Uterus (tissue), 4 donors: ENCODE measurements at places on chromosomes 2 and 18. TPM values are rescaled to one million over a fixed set of nuclear protein-coding genes. Genes with fewer than 3 reads are reported as not detected.

- no peaks in the 10 kb centered on the region for H3K36me3 ChIP-seq
- no peaks in the 10 kb centered on the region for H3K4me1 ChIP-seq
- no peak overlapping the region for H3K4me3 ChIP-seq
- H3K27me3 ChIP-seq, result no peaks in the 10 kb centered on the region
- H3K27ac ChIP-seq, result peak overlapping the region; percentile 79
Observed at GRCh38 chr2:237291138-237291792, 122.7 kb downstream of the COL6A3 start.

GRCh38 chr2:98547092-98547790 is 61.1 kb downstream of the COA5 start:
- no peaks in the 10 kb centered on the region for H3K36me3 ChIP-seq
- no peak for DNase-seq
- H3K4me3 ChIP-seq, result no peak overlapping the region
- no peaks in the 10 kb centered on the region for H3K27me3 ChIP-seq

DNA sequence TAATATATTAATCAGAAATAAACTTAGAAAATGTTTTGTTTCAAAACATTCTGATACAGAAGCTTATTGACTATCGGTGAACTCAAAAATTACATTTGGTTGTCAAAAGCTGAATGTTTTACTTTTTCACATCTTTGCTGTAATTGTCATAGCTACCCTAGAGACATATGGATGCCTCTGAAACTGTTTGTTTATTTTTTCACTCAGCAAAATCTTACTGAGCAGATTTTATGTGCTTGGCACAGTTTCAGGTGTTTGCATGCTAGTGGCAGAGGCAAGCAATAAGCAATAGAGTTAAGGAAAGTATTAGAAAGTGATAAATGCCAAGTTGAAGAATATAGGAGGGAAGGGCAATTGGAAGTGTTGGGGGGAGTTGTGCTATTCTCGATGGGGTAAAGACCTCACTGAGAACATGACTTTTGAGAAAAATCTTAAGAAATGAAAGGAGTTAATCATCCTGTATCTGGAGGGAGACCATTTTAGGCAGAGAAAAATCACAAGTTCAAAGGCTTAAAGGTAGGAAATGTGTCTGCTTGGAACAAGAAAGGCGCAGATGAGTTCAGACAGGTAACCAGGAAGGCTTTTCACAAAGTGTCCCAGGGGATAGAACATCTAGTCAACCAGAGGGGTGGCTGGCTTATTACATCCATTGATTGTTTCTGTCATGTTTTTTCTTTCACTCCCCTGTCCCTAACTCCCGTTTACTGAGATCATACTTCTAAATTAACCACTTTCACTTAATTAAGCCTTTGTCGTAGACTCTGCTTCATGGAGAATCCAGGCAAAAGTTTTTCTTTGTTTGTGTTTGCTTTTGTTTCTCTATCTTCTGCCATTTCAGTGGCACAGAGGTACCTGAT is 27.2 kb upstream of the COBLL1 start:
- no peak overlapping the region for H3K4me3 ChIP-seq
- DNase-seq, result no peak
- no peaks in the 10 kb centered on the region for H3K36me3 ChIP-seq
- no peaks in the 10 kb centered on the region for H3K27me3 ChIP-seq
- H3K4me1 ChIP-seq, result no peaks in the 10 kb centered on the region

DNA sequence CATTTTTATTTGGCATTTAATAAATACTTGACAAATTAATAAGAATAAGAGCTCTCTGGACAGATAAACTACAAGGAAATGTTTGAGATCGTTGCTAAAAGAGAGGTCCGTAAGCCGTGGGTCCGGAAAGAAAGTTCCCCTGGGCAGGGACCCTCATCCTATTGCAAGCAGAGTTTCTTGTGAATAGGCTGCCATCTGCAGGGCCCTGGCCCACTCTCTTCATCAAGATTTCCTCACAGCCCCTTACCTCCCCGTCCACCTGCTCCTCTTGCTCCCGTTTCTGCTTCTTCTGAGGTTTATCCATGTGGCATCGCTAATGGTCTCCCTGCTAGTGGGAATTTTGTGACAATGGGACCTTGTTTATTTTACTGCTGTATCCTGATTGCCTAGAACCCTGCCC is 30.1 kb upstream of the MC5R start:
- no peaks in the 10 kb centered on the region for H3K4me1 ChIP-seq
- H3K36me3 ChIP-seq, result no peaks in the 10 kb centered on the region

- H3K27ac ChIP-seq, result no peak overlapping the region
- H3K4me3 ChIP-seq, result no peak overlapping the region
- no peaks in the 10 kb centered on the region for H3K27me3 ChIP-seq
- no peaks in the 10 kb centered on the region for H3K36me3 ChIP-seq
Observed at GRCh38 chr2:155690785-155691184, 641.7 kb downstream of the NR4A2 start.

DNA sequence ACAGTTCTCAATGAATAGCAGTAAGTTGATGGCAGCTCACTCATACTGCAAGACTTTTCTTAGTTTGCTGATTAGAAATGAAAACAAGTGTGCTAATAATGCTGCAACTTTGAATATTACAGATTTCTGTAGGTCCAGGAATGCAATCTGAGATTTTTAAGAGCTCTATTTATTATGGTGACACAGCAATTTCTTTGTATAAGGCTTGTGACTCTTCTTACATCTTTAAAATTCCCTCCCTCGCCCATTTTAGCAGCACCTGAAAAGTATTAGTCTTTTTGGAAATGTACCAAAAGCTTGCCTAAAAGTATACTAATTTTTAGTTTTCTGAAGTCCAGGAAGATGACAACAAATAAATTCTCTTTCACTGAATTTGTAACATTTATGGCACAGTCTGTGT is 4.4 kb upstream of the HTR2B start:
- H3K27me3 ChIP-seq, result no peaks in the 10 kb centered on the region
- H3K27ac ChIP-seq, result peak overlapping the region; percentile 53
- no peaks in the 10 kb centered on the region for H3K36me3 ChIP-seq
- no peaks in the 10 kb centered on the region for H3K4me1 ChIP-seq

GRCh38 chr2:95390272-95390880 is 12.1 kb upstream of the FAHD2A start:
- H3K4me1 ChIP-seq, result no peaks in the 10 kb centered on the region
- no peaks in the 10 kb centered on the region for H3K36me3 ChIP-seq
- no peaks in the 10 kb centered on the region for H3K27me3 ChIP-seq
- H3K4me3 ChIP-seq, result no peak overlapping the region

GRCh38 chr2:175837046-175837445 is 165.0 kb downstream of the LNPK start:
- H3K36me3 ChIP-seq, result no peaks in the 10 kb centered on the region
- peak; percentile 15 for DNase-seq
- no peaks in the 10 kb centered on the region for H3K27me3 ChIP-seq

- H3K4me1 ChIP-seq, result no peaks in the 10 kb centered on the region
- no peak for DNase-seq
- no peaks in the 10 kb centered on the region for H3K27me3 ChIP-seq
- H3K27ac ChIP-seq, result no peak overlapping the region
- no peaks in the 10 kb centered on the region for H3K36me3 ChIP-seq
- no peak overlapping the region for H3K4me3 ChIP-seq
Observed at GRCh38 chr18:10408131-10408530, 46.3 kb upstream of the APCDD1 start.

DNA sequence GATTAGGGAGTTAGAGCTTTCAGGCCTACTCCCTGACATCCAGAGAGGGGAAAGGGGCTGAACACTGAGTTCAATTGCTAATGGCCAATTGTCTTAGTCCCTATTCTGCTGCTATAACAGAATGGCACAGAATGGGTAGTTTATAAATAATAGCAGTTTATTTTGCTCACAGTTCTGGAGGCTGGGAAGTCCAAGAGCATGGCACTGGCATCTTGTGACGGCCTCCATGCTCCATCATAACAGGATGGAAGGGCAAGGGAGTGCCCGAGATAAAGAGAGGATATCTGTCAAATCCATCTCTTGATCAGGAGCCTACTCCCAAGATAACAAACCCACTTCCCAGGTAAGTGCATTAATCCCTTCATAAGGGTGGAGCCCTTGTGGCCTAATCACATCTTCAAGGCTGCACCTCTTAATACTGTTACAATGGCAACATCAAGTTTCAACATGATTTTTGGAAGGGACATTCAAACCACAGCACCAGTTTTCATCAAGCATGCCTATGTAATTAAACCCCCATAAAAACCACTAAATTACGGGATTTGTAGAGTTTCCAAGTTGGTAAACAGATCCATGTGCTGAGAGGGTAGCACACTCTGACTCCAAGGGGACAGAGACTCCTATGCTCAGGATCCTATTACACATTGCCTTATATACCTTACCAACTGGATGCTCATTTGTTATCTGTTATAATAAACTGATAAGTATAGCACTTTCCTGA is 44.6 kb downstream of the BAZ2B start:
- H3K4me1 ChIP-seq, result peaks cover 6% of the 10 kb centered on the region
- H3K27ac ChIP-seq, result no peak overlapping the region
- no peaks in the 10 kb centered on the region for H3K27me3 ChIP-seq
- no peaks in the 10 kb centered on the region for H3K36me3 ChIP-seq
- H3K4me3 ChIP-seq, result no peak overlapping the region

DNA sequence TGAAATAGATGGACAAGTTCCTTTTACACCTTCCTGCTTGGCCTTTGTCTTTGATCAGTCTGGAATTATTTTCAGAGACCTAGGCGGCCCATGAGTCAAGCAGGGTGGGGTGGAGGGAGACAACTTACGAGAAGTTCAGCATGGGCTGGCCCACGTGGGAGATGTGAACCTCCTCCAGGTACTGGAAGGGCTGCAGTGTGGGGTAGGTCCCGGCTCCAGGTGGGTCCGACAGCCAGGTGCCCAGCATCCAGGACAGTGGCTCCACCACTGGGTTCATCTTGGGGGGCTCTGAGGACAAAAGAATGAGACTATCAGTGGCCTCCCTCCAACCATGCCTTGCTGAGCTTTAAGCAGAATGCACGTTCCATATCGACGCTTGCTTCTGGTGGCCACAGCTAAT is 30.8 kb downstream of the THAP4 start:
- no peak overlapping the region for H3K4me3 ChIP-seq
- H3K27me3 ChIP-seq, result no peaks in the 10 kb centered on the region
- H3K27ac ChIP-seq, result no peak overlapping the region
- DNase-seq, result no peak
- H3K36me3 ChIP-seq, result no peaks in the 10 kb centered on the region
- no peaks in the 10 kb centered on the region for H3K4me1 ChIP-seq

- no peak overlapping the region for H3K27ac ChIP-seq
- no peaks in the 10 kb centered on the region for H3K27me3 ChIP-seq
- DNase-seq, result no peak
- H3K4me3 ChIP-seq, result no peak overlapping the region
- H3K4me1 ChIP-seq, result no peaks in the 10 kb centered on the region
- no peaks in the 10 kb centered on the region for H3K36me3 ChIP-seq
Observed at GRCh38 chr2:179646862-179647587, 214.4 kb downstream of the ZNF385B start.

GRCh38 chr18:50578651-50579050 is 18.8 kb downstream of the MAPK4 start:
- no peak for DNase-seq
- H3K27ac ChIP-seq, result no peak overlapping the region

DNA sequence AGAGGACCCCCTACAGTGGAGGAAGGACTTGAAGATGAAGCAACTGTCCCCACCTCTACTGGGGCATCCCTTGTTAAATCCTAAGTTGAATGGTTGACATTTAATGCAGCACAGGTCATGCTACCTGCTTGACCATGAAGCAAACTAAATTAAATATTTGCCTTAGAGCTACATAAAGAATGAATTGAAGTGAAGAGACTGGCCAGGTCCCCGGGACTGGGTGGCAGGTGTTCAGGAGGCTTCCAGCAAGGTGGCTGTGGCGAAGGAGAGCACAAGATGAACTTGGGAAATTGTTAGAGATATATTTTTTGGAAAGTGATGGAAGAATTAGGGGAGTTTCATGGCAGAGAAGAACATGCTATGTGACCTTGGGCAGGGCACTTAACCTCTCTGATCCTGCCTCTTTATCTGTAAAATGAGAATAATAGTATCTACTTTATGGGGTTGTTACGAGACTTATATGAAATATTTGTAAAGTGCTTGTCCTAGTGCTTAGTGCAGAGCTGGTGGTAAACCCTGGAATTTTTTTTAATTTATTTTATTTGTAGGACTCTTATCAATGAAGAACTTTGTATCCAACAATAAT is 37.3 kb downstream of the EFR3B start:
- no peaks in the 10 kb centered on the region for H3K27me3 ChIP-seq
- no peak overlapping the region for H3K4me3 ChIP-seq
- no peak for DNase-seq
- no peaks in the 10 kb centered on the region for H3K4me1 ChIP-seq

- H3K36me3 ChIP-seq, result no peaks in the 10 kb centered on the region
- H3K27me3 ChIP-seq, result no peaks in the 10 kb centered on the region
- H3K4me1 ChIP-seq, result no peaks in the 10 kb centered on the region
- H3K4me3 ChIP-seq, result no peak overlapping the region
- H3K27ac ChIP-seq, result no peak overlapping the region
Observed at GRCh38 chr2:197460649-197461048, 7.3 kb downstream of the COQ10B start.

DNA sequence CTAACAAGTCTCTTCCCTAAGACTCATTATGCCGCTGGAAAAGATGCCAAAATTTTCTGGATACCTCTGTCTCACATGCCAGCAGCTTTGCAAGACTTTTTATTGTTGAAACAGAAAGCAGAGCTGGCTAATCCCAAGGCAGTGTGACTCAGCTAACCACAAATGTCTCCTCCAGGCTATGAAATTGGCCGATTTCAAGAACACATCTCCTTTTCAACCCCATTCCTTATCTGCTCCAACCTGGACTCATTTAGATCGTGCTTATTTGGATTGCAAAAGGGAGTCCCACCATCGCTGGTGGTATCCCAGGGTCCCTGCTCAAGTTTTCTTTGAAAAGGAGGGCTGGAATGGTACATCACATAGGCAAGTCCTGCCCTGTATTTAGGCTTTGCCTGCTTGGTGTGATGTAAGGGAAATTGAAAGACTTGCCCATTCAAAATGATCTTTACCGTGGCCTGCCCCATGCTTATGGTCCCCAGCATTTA is 26.3 kb downstream of the DHRS9 start:
- H3K27me3 ChIP-seq, result no peaks in the 10 kb centered on the region
- no peak for DNase-seq
- no peaks in the 10 kb centered on the region for H3K36me3 ChIP-seq
- H3K27ac ChIP-seq, result no peak overlapping the region

Gene SETBP1
- 16.8 TPM for total RNA-seq

Gene SAG
- not detected for total RNA-seq
